Stimulated activated CD8-positive, alpha-beta memory T cell treated with anti-CD3 and anti-CD28 coated beads, Interleukin-15, amount 100 ng/mL, for 24 hours (primary cell): ENCODE measurements at places on chromosomes 7 and 10.

DNA sequence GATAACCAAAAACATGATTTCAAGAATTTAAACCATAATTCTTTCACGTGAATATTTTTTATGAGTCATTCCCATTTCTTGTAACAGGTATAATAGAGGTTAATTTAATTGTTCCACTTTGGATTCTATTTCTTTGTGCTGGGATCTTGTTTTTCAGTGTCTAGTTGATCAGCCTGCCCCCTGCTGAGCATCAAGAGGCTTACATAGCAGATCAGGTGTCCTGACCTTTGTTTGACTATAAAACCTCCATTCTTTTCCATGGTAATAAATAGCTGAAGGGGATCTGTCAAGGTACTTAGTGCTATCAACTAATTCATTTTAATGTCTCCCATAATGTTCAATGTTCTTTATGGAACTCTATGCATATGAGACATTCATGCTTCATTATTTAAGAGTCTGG is 4.9 kb downstream of the COL17A1 start:
- no peak for DNase-seq

DNA sequence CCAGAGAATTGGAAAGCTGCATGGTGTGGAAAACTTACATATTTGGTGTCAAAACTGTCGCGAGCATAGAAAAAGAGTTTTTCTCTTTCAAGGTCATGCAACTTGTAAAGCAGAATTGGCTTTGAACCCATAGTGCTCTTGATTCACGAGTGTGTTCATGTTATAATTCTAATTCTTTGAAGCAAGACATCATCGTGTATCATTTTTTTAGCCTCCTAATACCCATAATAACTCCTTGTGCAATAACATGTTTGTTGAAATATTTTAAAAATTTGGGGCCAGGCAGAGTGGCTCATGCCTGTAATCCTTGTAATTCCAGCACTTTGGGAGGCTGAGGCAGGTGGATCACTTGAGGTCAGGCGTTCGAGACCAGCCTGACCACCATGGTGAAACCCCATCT is 4.2 kb downstream of the CCL24 start:
- DNase-seq = no peak

GRCh38 chr10:11180228-11180627 is 162.6 kb downstream of the CELF2 start:
- no peak for DNase-seq

DNA sequence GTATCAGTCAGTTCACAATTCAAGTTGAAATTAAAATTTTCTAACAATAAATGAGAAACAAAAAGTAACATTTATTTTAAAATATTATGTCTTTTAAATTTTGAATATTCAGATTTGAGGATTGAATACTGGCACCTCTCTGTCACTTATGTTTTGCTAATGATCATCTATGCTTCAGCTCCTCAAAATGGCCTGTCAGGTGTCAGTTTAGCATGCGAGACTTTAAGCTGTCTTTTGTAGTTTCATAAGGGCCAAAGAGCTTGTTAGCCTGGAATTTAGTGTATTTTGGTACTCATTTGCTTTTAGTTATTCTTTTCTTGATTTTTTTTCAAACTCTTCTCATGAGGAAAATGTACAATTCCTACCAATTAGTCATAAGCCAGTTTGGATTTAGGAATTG is 102.0 kb upstream of the RPA3 start:
- DNase-seq = no peak

DNA sequence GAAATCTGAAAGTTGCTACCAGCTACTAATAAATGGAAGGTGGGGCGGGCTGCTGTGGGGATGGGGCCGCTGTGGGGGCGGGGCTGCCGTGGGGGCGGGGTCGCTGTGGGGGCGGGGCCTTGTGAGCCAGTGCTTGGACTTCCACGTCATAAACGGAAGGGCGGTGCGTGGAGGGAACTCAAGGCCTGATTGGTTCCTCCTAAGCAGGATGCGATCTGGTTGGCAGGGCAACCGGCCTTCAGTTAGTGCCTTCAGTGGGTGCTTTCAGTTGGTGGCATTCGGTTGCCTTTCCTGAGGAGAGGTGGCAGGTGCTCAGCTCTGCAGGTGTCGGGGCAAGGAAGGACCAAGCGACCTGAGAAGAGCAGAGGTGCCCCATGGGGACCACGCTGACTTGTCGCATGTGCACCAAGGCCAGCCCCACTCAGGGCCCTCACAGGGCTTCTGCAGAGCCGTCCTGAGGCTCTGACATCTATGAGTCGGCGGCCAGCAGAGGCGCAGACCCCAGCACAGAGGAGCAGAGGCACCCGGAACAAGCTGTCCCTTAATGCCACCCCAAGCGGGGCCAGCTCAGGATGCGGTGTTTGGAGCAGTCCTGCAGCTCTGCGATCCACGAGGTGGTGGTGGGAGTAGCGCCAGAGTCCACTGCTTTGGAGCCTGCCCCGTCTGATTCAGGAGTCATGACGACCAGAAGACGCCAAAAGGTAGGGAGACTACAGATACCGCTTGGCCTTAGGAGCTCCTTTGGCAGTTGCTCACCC is 54.4 kb upstream of the PDSS1 start:
- no peak for DNase-seq

DNA sequence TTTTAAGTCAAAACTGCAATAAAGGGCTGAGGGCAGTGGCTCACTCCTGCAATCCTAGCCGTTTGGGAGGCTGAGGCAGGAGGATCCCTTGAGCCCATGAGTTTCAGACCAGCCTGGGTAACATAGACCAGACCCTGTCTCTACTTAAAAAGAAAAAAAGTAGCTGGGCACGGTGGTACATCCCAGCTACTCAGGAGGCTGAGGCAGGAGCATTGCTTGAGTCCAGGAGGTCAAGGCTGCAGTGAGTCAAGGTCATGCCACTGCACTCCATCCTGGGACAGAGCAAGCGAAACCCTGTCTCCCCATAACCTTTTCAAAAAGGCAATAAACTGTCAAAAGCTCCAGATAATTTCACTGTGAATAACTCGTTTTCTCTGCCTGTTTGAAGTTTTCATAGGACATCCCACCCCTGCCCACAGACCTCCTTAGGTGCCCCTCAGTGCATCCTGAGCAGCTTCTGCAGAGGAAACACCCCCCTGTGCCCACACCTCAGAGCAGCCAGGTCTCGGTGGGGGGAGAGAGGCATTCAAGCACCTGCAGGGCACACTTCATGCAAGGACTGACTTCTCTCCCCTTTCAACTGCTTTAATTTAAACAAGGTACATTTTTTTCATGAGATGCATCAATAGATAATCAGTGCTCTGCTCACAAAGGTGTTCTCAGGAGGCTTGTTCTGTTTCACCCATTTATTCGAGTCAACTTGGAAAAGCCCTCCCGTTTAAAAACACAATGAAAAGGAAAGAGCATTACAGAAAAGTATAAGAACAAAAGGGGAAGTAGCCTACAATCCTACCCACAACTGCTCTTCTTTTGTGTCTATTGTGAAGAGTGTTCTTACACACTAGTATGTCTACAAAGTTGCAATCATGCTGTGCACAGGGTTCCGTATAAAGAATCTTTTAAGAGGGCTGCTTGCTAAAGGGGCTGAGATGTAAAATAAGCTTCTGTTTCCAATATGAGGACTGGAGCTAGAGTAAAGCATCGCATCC is 104.9 kb downstream of the KMT2E start:
- no peak for DNase-seq

GRCh38 chr10:72720814-72721660 is 29.1 kb downstream of the MCU start:
- no peak for DNase-seq

GRCh38 chr10:127151981-127152699 is 44.3 kb downstream of the INSYN2A start:
- DNase-seq = no peak

DNA sequence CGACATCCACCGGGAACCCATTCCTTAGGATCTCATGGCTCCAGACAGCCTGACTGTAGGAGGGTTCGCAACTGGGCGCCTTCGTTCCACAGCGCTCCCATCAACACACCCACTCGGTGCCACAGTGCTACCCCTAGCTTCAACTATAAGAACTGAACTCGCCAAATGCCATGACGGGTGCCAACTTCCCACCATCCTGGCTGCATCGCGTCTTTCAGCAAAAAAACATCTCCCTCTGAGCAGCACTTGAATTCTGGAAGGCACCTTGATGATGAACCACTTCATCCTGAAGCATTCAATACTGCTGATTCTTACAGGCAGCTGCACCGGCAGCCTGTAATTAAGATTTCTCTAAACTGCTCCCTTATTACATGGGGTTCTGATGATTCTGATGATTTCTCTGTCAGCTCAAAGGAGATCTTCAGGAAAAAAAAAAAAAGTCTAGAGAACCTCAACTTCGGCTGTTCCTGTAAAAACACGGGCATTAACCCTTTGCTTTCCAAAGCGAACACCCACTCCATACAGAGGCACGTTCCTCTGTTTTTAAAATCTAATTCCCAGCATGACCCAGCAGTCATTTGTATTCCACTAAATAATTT is 1.3 kb downstream of the CYTH3 start:
- DNase-seq = no peak

- no peak for DNase-seq
These were observed 502.0 kb upstream of the DPP6 start for GRCh38 chr7:153550173-153550572.

- DNase-seq = no peak
These were observed 9.1 kb downstream of the LOXL4 start for GRCh38 chr10:98258683-98259454.

DNA sequence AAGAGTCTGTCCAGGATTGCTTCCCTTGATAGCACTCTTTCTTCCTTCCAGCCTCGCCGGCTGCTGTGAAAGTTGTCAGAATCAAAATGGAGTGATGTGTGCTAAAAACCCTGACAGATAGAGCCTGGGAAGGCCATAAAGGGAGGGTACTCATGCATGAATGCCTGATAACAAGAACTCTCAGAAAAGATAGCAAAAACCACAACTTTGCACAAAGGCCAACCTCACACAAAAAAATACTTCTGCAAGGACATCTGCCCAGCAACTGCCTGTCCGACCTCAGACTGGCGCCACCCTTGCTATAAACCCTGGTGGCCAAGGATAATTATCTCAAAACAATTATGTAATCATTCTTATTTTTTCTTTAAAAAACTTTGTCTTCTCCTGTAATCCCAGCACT is 133.2 kb upstream of the SVIL start:
- no peak for DNase-seq

DNA sequence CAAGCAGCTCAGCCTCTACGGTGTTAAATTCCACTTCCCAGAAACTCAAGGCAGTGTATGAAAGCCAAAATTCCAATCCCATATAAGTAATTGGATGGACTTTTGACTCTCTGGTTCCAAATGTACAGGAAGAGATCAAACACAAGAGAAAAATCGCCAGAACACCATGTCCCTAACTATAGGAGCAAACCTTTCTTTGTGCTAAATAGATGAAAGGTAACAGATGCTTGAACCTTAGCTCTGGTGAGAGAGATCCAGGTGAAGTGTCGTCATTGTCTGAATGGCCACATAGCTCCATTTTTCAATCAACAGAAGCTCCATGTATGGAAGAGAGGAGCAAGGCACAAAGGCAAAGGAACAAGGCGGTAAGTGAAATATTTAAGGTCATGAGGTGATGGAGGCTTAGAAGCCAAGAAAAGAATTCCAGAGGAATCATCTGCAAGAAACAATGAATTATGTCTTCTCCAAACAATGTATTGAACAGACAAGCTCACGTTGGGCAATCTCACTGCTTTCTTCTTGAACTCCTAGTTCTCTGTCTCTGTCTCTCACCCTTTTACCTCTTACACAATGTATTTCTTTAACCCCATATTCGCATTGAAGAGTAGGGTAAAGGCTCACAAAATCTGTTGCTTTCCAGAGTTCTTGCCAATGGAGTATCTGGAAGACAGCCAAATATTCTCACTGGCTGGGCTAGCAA is 585.1 kb downstream of the GATA3 start:
- no peak for DNase-seq
